ENCODE measurements at places on chromosomes 13 and 19.

GRCh38 chr19:14393329-14393728 lies 12.1 kb downstream of the ADGRE5 start:
- DNase-seq: no peak

DNA sequence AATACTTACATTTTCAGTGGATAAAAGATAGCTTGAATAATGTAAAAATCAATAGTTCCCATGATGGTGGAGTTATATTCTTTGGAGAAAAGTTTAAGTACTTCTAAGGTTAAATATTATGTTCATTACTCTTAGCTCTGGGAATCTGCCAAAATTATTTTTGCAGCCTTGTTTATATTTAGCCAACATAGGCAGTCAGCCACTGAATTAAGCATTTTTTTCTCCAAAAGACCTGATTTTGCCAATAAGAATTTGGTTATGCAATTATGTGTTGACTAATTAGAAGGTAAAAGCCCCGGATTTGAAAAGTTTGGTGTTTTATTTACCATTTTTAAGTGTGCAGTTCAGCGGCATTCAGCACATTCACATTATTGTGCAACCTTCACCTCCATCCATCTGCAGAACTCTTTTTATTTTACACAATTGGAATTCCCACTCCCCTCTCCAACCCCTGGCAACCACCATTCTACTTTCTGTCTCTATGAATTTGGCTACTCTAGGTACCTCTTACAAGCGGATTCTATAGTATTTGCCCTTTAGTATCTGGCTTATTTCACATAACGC lies 90.1 kb upstream of the C1QTNF9B start:
- DNase-seq: no peak

DNA sequence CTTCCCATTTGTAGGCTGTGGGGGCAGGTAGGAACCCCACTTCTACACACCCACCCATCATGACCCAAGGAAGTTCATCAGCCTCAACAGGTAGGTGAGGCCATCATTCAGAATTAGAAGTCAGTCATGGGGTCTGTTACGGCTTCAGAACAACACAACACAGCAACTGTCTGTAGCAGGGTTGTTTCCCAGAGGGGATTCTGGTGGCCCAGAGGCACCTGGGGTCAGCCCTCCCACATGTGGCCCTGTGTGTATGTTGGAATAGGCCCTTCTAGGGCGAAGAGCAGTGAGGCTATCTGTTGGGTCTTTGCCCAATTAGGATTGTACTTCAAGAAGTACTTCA lies 3.4 kb downstream of the IGFLR1 start:
- no peak for DNase-seq

- DNase-seq: no peak
These were observed 11.8 kb downstream of the PPP1R37 start for GRCh38 chr19:45104658-45105349.

GRCh38 chr19:34503531-34504272 lies 22.1 kb downstream of the WTIP start:
- DNase-seq: no peak

DNA sequence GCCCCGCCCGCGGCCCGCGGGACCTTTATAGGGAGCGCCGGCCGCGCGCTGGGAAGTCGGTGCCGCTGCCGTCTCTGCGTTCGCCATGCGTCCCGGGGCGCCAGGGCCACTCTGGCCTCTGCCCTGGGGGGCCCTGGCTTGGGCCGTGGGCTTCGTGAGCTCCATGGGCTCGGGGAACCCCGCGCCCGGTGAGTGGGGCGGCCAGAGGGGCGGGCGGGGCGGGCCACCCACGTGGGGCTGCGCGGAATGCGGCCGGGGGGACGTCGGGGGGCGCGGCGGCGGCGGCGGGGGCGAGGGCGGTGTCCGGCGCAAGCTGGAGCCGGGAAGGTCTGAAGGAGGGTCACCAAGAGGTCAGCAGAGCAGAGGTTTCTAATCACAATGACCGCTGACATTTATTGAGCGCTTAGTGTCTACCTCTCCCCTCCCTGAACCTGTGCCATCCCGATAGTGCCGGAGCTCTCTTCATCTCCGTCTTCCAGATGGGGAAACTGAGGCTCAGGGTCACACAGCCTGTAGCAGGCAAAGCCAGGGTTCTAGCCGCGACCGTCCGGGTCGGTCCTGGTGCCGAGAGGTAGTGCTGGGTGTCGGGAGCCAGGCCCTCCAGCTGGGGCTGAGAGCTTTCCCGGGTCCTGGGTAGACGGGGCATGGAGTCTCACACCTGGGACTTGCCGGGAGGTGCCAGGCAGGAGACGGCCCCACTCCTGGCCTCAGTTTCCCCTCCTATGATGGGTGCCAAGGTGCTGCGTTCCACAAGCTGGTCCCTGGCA lies at the start of gene FSTL3:
FSTL3 (plus strand) TSS at position 54 of the 767 bp plus-strand sequence; CDS start at position 86, 32 bp downstream.
- DNase-seq: no peak

GRCh38 chr13:73935991-73936390 lies 198.2 kb downstream of the KLF12 start:
- no peak for DNase-seq

DNA sequence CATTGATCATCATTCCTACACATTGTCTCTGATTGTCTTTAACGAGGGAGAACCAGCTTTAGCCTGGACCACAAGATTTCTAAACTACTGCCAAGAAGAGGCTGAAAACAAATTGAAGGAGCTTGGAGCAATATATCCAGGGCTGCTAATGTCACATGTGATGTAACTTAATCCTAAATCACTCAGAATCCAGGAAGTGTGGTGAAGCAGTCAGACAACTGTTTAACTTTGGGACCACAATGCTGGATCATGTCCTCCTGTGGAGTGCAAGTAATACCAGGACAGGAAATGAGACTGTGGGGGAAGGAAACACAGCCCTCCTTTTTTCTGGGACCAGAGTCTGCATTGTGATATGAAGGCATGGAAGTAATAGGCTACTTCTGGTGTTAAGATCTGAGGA lies 430.2 kb downstream of the KCTD12 start:
- DNase-seq: no peak

GRCh38 chr19:5916181-5916708 lies 2.2 kb downstream of the CAPS start:
- no peak for DNase-seq

DNA sequence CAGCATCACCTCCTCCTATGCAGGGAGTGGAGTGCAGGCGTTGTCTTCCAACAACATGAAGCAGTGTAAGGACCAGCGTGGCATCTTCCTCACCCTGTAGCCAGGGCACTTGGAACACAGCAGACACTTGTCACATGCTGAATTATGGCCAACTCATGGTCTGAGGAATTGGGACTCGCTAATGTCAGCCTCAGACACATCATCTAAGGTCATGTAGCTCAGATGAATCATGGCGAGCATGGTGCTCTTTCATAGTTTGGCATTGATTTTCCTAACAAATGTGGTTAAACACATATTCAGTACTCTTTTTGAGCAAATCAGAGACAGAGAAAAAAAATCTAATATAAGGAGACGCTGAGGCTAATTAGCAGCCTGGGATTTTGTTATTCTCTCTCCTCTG lies 99.6 kb upstream of the SGCG start:
- no peak for DNase-seq

- DNase-seq: no peak
These were observed 16.1 kb downstream of the ZSWIM9 start for GRCh38 chr19:48186541-48186991.

DNA sequence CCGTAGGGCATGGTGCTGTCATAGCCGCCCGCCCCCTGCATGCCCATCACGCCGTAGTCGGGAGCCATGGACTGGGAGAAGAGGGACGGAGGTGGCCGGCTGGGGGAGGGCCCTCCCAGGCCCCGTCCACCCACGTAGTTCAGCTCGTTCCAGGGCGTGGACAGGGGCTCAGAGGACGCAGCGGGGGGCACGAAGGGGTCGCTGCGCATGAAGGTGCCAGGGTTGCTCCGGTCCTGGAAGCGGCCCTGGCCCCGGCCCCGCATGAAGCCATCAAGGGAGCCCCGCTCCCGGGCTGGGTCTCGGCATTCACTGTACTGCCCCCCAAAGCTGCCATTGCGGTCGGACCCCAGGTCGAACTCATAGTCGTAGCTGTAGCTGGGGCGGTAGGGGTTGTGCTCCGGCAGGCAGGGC lies 6.7 kb downstream of the AKAP8 start:
- DNase-seq: no peak

- DNase-seq: no peak
These were observed 8.8 kb downstream of the POU4F1 start for GRCh38 chr13:78594456-78594975.

DNA sequence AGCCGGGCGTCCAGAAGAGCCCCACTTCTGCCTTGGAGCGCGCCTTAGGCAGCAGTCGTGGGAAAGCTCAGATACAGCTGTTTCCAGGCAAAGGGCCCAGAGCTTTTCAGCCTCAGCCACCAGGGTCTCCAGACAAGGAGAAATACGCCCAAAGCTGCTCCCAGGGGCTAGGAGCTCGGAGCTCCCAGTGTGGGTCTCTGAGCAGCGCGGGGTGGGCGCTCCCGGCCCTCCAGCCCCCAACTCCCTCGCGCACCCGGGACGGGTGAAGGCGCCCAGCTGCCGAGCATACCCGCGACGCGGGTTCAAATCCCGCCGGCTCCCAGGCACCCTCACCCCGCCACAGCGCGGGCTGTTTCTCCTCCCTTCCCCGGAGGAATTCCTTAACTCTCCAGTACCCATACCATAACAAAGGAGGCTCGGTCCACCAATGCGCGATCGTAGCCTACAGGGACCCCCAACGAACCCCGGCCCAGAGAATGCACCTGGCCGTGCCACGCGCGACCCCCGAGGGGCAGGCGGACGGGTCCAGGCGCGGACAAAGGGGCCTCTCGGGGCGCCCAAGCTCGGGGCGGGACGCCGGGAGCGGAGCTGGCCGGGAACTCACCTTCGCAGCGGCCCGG lies 507 bp downstream of the COL4A1 start:
- no peak for DNase-seq

GRCh38 chr13:20570517-20570916 lies 3.6 kb downstream of the IFT88 start:
- DNase-seq: no peak

DNA sequence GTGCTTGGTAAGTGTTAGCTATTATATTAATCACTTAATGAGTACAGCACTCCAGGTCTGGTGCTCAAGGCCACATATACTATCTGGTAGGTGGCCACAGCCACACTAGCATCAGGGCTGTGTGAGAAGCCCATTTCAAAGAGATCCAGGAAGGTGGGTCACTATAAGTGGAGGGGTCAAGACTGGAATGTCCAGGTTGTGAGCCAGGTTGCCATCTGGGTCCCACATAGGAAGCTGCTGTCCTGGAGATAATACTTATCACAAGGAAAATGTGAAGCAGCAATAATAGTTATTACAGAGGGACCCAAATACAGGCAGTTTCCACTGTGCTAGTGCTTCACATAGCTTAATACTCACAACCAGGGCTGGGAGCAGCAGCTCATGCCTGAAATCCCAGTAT lies 13.1 kb downstream of the C19orf47 start:
- no peak for DNase-seq

GRCh38 chr13:106525865-106526264 lies 9.6 kb downstream of the EFNB2 start:
- DNase-seq: no peak

GRCh38 chr19:3982701-3983541 lies 2.3 kb downstream of the EEF2 start:
- DNase-seq: no peak

DNA sequence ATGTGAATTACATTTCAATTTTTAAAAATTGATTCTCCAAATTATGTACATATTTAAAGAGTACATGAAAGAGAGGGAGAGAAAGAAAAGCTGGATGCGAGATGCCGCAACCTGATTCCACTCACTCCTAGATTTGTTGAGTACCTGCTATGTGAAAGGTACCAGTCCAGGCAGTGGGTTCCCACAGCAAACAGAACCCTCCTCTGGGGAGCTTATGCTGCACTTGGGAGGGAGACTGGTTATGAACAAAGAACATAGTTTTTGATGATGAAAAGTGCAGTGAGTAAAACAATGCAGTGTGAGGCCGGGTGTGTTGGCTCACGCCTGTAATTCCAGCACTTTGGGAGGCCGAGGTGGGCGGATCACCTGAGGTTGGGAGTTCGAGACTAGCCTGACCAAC lies 43.4 kb downstream of the ACTN4 start:
- no peak for DNase-seq

- no peak for DNase-seq
These were observed 4.9 kb downstream of the ZSCAN1 start for GRCh38 chr19:58038688-58039204.

- peak; percentile 76 for DNase-seq
These were observed 2.0 kb downstream of the SLC1A5 start for GRCh38 chr19:46786236-46787039.

GRCh38 chr13:65011378-65011777 lies 2218.8 kb downstream of the PCDH9 start:
- no peak for DNase-seq

GRCh38 chr19:1235625-1236538 lies 1.9 kb downstream of the CBARP start:
- no peak for DNase-seq

- DNase-seq: no peak
These were observed 936.9 kb downstream of the EFNB2 start for GRCh38 chr13:105598529-105598928.

DNA sequence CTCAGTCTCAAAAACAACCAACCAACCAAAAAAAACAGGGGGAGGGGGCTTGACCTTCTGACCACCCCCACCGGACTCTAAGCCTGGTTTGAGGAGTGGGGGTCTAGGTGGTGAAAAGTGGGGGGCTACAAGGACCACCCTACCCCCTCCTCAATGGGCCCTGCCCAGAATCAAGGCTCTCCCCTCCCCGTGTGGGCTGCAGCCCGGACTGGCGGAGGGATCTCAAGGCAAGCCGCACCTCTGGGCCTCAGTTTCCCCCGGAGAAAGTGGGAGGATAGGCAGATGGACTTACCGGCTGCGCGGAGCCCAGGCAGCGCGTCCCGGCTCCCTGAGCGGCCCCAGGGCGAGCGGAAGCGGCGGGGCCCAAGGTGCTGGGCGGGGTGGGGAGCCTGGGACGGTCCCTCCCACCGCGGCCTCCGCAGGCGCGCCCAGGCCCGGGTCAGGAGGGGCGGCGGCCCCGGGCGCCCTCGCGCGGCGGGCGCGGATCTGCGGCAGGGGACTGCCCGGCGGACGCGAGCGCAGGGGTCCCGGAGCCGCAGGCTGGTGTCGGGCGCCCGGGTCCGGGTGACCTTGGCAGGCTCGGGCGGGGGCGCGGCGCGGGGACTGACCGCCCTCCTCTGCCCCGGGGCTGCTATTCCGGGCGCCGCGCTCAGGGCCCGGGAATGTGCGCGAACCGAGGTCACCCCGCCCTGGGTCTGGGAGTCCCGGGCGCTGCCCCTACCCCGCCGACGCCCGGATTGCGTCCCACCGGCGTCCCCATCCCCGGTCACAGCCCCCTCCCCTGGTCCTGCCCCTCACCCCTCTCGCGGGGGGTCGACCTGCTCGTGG lies at the start of gene ADAMTSL5:
ADAMTSL5 (minus strand) TSS at position 349 of the 828 bp plus-strand sequence. CDS start 2,076 bp downstream, outside the sequence.
- peak; percentile 74 for DNase-seq

DNA sequence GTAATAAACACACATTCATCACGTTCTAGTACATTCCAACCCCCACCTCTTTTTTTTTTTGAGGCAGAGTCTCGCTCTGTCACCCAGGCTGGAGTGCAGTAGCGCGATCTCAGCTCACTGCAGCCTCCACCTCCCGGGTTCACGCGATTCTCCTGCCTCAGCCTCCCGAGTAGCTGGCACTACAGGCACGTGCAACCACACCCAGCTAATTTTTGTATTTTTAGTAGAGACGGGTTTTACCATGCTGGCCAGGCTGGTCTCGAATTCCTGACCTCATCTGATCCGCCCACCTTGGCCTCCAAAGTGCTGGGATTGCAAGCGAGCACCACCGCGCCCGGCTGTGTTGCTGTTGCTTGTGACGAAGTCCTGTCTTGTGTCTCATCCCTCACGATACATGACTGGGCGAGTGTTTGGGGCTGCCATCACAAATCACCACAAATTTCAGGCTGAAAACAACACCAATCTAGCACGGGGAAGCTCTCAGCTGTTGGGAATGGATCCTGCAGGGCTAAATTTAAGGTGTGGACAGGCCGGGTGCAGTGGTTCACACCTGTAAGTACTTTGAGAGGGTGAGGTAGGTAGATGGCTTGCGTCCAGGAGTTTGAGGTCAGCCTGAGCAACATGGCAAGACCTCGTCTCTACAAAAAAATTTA lies 15.7 kb downstream of the MOB3A start:
- DNase-seq: no peak

Data from HTR-8/SVneo (cell line).